Camera-type eye (tissue), 1 donor: ENCODE measurements at places on chromosomes 6 and 20. TPM values are rescaled to one million over a fixed set of nuclear protein-coding genes. Genes with fewer than 3 reads are reported as not detected.

The SLC22A2 gene
- total RNA-seq: 1.3 TPM

The EYA4 gene
- total RNA-seq: 7.7 TPM

The FOXS1 gene
- total RNA-seq: 2.3 TPM

The AARS2 gene
- 21.2 TPM for total RNA-seq

The CTAGE9 gene
- total RNA-seq: not detected

The TMEM170B gene
- 31.4 TPM for total RNA-seq

The HIVEP2 gene
- 32.4 TPM for total RNA-seq

The PRR18 gene
- 0.22 TPM for total RNA-seq

The LRP11 gene
- total RNA-seq: 39.4 TPM

The IMPG1 gene
- 68.0 TPM for total RNA-seq

The ILRUN gene
- total RNA-seq: 48.4 TPM

The NRSN1 gene
- 12.5 TPM for total RNA-seq

The RIOK1 gene
- total RNA-seq: 42.2 TPM

The HUS1B gene
- total RNA-seq: 4.9 TPM

The LIME1 gene
- 16.5 TPM for total RNA-seq

The MYL9 gene
- 15.0 TPM for total RNA-seq

The PAK1IP1 gene
- 12.8 TPM for total RNA-seq

The LY6G5B gene
- total RNA-seq: 2.3 TPM

The CDH26 gene
- 4.6 TPM for total RNA-seq

The FOXA2 gene
- total RNA-seq: not detected

The LST1 gene
- 11.2 TPM for total RNA-seq

The RSPO3 gene
- total RNA-seq: 9.5 TPM

The RIMS1 gene
- 56.7 TPM for total RNA-seq

The LY6G6C gene
- not detected for total RNA-seq

The TSBP1 gene
- not detected for total RNA-seq

The LRRN4 gene
- not detected for total RNA-seq

The ANGPT4 gene
- 0.60 TPM for total RNA-seq

The VWA7 gene
- total RNA-seq: 0.88 TPM

The SLC39A7 gene
- 60.0 TPM for total RNA-seq

The CCM2L gene
- total RNA-seq: 4.8 TPM

The SLC17A1 gene
- not detected for total RNA-seq

The SPATS1 gene
- total RNA-seq: not detected

The ATP9A gene
- total RNA-seq: 86.4 TPM

The LRFN2 gene
- 6.2 TPM for total RNA-seq

The MOG gene
- 0.16 TPM for total RNA-seq

The IL20RA gene
- 2.3 TPM for total RNA-seq

The PIM1 gene
- total RNA-seq: 27.2 TPM

The CASS4 gene
- total RNA-seq: 1.4 TPM

The TDRD6 gene
- 2.6 TPM for total RNA-seq

The ZC2HC1B gene
- not detected for total RNA-seq

The SLC16A10 gene
- 12.0 TPM for total RNA-seq

The HLA-DRA gene
- 40.0 TPM for total RNA-seq

The SYCP2L gene
- total RNA-seq: 3.2 TPM

The SSTR4 gene
- total RNA-seq: not detected

The TRERF1 gene
- 9.6 TPM for total RNA-seq
